ENCODE measurements at places on chromosomes 1 and 21.

- no peak for DNase-seq
Measured at GRCh38 chr1:4512636-4513035, 141.8 kb upstream of the AJAP1 start.

- DNase-seq = no peak
Measured at GRCh38 chr1:2646837-2647236, 14.0 kb upstream of the MMEL1 start.

GRCh38 chr1:13893409-13893821 lies 193.4 kb downstream of the PRDM2 start:
- no peak for DNase-seq

DNA sequence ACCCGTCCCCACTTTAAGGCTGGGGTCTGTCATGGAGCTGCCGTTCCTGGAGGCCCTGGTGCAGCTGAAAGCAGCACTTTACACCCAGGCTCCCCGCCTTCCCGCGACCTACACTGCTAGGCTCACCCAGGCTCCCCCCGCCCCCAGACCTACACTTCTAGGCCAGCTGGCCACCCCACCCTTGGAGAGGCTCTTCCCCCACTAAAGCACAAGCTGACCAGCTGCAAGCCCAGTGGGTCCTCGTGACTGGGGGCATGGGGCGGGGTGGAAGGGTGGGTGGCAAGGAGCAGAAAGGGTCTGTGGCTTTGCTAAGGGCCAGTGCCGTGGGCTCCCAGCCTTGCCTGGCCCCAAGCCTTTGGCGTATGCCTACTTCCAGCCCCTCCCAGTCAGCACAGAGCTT lies 9.7 kb upstream of the ARHGEF16 start:
- DNase-seq = no peak

DNA sequence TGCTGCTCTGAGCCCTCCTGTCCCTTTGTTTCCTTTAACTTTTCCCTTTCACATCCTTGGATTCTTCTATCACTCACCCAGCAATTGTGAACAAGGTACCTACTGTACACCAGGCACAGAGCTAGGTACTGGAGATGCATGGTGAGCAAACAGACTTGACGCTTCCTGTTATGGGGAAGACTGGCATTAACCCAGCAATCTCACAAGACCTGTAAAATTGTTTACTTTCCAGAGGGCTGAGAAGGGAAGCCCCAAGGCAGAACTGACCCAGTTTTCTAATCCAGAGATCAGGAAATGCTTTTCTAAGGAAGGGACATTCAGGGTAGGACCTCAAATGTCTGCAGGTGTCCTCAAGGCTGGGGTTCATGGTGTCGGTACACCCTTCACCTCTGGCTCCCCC lies 171.6 kb upstream of the KAZN start:
- DNase-seq = no peak

- DNase-seq = no peak
Measured at GRCh38 chr21:32585970-32586369, 647 bp upstream of the TCP10L start.

- DNase-seq = no peak
Measured at GRCh38 chr1:31648641-31649357, 4.1 kb upstream of the PEF1 start.

- no peak for DNase-seq
Measured at GRCh38 chr1:53375440-53375839, 47.6 kb upstream of the LRP8 start.

GRCh38 chr21:40243685-40244084 lies 376.4 kb downstream of the PCP4 start:
- DNase-seq = no peak

- DNase-seq = no peak
Measured at GRCh38 chr1:24463776-24464735, 38.6 kb upstream of the RCAN3 start.

DNA sequence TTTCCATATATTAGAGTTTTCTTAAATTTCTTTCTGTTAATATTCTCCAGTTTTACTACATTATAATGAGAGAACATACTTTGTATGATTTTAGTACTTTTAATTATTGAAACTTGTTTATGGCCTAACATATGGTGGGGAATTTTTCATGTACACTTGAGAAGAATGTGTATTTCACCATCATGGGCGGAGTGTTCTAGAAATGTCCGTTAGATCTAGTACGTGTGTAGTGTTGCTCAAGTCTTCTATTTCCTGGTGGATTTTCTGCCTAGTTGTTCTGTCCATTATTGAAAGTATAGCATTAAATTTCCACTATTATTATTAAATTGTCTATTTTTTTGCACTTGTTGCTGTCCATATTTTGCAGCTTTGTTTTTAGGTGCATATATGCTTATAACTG lies 64.0 kb upstream of the RGS21 start:
- DNase-seq = no peak

DNA sequence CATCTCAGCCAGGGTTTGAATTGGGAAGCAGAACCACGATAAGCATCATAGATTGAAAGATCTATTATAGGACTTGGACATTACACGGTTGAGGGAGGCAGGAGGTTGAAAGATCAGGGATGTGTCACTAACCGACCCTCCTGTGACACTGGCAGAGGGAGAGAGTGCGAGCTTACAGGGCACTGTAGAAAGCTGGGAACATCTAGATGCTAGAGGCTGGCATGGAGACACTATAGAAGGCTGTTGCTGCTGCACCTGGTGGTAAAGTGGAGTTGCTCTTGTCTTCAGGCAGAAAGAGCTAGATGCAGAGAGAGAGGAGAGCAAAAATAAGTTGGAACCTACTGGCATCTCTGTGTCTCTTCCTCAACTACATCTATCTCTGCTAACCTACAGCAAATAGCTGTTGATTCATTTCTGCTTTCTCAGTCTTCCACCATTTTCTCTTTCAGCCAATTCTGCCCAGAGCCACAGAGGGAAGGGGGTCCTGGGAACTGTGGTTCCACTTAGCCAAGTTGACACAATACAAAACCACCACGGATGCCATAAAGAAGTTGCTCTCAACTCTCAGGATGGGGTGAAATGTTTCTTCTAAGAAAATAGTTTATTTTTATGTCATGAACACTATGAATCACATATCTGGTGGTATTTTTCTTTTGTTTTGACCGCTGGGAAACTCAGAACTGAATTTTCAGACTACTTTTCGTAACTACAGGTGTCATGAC lies 155.9 kb downstream of the ZNF281 start:
- DNase-seq = no peak

GRCh38 chr1:93244298-93245069 lies 64.0 kb downstream of the CCDC18 start:
- DNase-seq = no peak

GRCh38 chr21:27040738-27041469 lies 74.0 kb upstream of the ADAMTS5 start:
- DNase-seq = no peak
